Tibial nerve (tissue), 4 donors: ENCODE measurements at places on chromosomes 7 and 10. TPM values are rescaled to one million over a fixed set of nuclear protein-coding genes. Genes with fewer than 3 reads are reported as not detected.

Gene PLAU
- 2.8 TPM for total RNA-seq

Gene TAS2R3
- 5.4 TPM for total RNA-seq

DNA sequence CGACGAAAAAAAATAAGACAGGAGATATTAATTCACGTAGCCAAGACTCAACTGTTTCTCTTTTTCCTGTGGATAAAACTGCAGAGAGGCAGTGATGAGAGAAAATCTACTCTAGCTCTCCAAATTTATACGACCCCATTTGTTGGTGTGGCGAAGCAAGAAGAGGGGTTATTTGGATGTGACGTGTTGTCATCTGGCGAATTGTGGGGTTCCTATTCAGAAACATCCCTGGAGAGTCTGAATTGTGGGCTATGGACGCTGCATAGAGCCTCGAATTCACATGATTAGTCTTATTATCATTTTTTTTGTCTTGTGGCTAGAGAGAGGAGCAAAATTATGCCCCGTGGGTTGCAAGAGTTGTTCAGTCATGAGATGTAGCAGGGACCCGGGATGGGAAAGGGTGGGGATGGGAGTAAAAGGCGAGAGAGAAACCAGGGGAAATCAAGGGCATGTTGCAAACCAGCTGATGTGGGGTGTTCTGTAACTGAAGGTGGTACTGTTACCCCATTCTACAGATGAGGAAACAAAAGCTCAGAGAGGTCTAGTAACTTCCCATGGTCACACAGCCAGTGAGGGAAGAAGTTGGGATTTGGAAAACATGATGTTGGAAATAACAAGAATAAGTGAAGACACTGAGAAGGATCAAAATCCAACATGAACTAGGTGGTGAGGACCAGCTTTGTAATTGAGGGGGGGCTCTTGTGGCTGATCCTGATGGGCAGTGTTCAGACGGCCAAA lies 69.2 kb upstream of the SFMBT2 start:
- H3K4me3 ChIP-seq: no peak overlapping the region
- H3K36me3 ChIP-seq: no peaks in the 10 kb centered on the region
- no peaks in the 10 kb centered on the region for H3K27me3 ChIP-seq
- peaks cover 13% of the 10 kb centered on the region for H3K4me1 ChIP-seq

DNA sequence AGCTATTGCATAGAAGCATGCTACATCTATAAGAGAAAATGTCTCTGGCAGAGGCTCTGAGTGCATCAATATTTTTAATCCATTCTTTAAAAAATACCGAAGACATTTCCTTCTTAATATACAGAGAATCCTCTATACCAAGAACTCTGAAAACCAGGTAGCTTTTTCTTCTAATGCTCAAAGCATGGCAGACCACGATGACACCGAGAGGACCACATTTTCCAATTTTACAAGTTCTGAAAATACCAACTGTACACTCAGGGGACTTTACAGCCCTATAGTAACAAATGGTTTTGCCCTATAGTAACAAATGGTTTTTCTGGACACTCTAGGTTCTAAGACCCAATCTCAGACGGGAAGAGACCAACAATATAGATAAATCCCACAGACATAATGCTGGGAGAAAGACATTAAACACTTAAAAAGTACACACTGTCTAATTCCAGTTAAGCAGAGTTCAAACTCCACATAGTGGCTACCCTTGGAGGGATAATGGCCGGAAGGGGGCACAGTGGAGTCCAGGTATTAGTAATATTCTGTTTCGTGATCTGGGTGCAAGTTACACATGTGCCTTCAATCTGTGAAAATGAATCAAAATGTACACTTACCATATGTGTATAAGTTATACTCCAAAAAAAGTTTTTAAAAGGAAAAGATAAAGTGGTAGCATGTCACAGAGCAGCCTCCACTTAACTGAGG lies 26.2 kb downstream of the CCDC6 start:
- H3K4me3 ChIP-seq: no peak overlapping the region
- H3K36me3 ChIP-seq: no peaks in the 10 kb centered on the region
- H3K4me1 ChIP-seq: no peaks in the 10 kb centered on the region

- peaks cover 10% of the 10 kb centered on the region for H3K4me1 ChIP-seq
- H3K36me3 ChIP-seq: no peaks in the 10 kb centered on the region
- H3K27ac ChIP-seq: no peak overlapping the region
- no peak overlapping the region for H3K4me3 ChIP-seq
- peak; percentile 51 for DNase-seq
- H3K27me3 ChIP-seq: no peaks in the 10 kb centered on the region
Observed at GRCh38 chr7:107879400-107880035, 11.5 kb upstream of the DLD start.

- no peaks in the 10 kb centered on the region for H3K36me3 ChIP-seq
- DNase-seq: no peak
- H3K4me1 ChIP-seq: peaks cover 10% of the 10 kb centered on the region
Observed at GRCh38 chr10:79397575-79398303, 47.7 kb downstream of the ZCCHC24 start.

DNA sequence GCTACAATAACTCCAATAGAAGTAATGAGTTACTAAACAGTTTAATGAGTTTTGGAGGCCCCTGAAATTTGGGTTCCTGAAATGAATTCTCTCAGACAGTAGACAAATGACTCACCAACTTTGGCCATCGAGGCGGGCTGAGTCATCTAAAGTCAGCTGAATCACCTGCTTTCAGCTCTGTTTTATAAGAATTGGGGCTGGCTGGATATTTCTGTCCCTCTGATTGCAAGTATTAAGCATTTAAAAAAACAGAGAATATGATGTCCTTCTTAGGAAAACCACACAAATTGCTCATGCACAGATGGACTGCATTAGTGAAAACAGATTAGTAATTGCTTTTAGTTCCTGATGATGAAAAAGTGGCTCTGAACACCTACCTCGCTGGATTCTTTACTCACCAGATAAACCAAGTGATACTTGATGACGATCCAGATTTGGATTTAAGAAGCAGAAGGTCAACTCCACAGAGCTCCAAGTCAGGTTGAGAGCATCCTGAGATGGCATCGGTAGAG lies 59.1 kb downstream of the ZNF365 start:
- H3K27me3 ChIP-seq: no peaks in the 10 kb centered on the region
- H3K36me3 ChIP-seq: no peaks in the 10 kb centered on the region
- H3K4me3 ChIP-seq: no peak overlapping the region
- no peak overlapping the region for H3K27ac ChIP-seq
- H3K4me1 ChIP-seq: peaks cover 5% of the 10 kb centered on the region

GRCh38 chr10:3094609-3095036 lies 27.3 kb downstream of the PFKP start:
- H3K27ac ChIP-seq: peak overlapping the region; percentile 21
- H3K4me3 ChIP-seq: no peak overlapping the region
- DNase-seq: no peak
- no peaks in the 10 kb centered on the region for H3K36me3 ChIP-seq
- H3K27me3 ChIP-seq: no peaks in the 10 kb centered on the region
- H3K4me1 ChIP-seq: peaks cover 8% of the 10 kb centered on the region
